ENCODE measurements at places on chromosomes 7 and 10. TPM values are rescaled to one million over a fixed set of nuclear protein-coding genes. Genes with fewer than 3 reads are reported as not detected.
A peak's percentile ranks its signal among the peaks of the same experiment; 100 is the strongest.

DNA sequence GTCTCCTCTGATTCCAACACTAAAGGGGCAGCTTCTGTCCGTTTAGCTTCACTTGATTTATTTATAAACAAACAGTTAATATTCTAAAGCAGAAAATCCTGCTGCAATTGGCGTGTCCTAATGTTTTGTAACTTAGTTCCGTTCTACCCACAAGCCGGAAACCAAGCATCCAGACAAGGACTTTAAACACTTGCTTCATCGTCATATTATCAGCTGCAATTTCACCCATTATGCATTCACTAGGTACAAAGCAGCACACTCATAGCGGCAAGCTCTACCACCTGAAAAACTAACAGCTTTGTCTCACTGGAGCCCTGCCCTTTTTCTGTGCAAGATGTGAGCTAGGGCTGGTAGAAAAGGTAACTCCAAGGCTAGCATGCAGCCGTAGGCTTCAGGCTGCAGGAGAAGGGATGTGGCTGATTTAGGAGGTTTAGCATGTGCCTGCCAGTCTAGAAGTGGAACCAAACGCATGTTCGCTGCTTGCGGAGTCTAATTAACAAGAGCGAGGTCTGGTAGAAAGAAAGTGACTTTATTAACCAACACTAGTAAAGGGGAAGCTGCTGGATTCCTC, 43.7 kb upstream of the BPGM start:
- peak; percentile 47 for DNase-seq

GRCh38 chr10:50347394-50347802, 96.1 kb upstream of the ASAH2 start:
- no peak for DNase-seq

DNA sequence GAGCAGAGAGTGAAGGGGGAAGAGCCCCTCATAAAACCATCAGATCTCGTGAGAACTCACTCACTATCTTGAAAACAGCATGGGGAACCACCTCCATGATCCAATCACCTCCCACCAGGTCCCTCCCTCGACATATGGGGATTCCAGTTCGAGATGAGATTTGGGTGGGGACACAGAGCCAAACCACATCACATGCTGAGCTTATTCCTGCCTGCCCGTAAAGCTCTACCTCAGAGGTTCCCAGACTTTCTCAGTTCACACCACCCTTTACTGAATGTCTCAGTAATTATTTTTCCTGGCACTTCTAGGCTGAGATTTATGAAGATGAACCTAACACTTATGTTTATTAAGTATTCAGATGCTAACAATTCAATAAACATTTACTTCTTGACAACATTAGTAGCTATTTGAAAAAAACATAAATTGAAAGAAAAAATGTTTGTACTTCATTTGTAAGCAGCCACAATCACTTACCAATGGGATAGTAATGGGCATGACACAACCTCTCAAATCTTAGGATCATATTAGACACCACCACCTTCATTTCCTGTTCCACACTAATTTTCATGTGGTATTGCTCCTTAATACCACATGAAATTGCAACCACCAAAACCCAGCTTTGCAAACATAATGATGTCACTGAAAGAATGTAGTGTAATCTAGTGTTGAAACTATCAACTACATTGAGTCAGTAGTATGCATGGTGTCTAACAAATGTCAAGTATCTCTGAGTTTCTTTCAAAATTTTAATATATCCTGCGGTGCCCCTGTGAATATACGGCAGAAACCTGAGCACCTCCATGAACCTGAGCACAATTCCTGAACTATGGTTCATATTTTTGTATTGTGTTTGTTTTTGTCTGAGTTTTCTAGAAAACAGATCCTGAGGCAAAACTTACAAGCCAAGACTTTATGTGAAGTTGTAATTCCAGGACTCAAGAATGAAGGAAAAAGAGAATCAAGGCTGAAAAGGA, 4.5 kb upstream of the DGKI start:
- no peak for DNase-seq

GRCh38 chr10:35355971-35356724, 19.8 kb downstream of the CCNY start:
- DNase-seq = no peak

Gene GDF10
- 0.08 TPM for total RNA-seq

DNA sequence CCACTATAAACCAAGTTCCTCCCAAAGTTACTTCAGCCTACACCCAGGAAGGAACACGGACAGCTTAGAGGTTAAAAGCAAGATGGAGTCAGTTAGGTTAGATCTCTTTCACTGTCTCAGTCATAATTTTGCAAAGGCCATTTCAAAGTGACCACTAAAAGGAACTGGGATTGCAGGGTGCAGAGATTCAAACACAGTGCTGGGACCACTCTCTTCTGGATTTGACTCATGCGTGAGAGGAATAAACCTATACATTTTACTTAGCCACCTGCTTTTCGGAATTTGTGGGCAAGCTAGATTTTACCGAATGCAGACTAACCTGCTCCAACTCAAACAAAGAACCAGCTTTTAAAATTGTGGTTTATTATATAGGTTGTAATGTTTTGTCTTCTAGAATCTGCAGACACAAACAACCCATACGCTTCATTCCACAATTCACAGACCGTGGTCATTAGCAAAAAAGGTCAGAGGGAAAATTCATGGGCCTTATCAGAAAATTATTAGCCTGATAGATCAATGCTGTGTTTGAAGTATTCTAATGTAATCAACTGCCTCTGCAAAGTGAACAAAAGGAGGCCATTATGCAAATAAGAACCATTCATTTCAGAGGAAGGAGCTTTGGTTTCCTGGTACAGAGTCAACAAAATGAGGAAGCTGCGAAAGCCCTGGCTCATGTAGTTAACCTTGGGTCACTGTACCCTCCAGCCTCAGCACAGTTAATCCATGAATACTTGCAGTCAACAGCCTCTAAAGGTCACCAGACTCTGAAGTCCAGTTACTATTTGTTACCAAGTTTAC, 342.7 kb upstream of the KLF6 start:
- DNase-seq = no peak

Gene PPP1R9A
- 1.2 TPM for total RNA-seq

Gene UNCX
- not detected for total RNA-seq

GRCh38 chr7:92228100-92228499, 17.6 kb downstream of the KRIT1 start:
- DNase-seq = no peak

Gene LBX1
- total RNA-seq = not detected

Gene KCND2
- 0.03 TPM for total RNA-seq

Gene HKDC1
- 0.65 TPM for total RNA-seq

- DNase-seq = no peak
These were observed 157.5 kb upstream of the KLF14 start for GRCh38 chr7:130891254-130892094.

All from left lobe of liver (tissue), 2 donors.